ENCODE measurements at places on chromosomes 2 and 18.

DNA sequence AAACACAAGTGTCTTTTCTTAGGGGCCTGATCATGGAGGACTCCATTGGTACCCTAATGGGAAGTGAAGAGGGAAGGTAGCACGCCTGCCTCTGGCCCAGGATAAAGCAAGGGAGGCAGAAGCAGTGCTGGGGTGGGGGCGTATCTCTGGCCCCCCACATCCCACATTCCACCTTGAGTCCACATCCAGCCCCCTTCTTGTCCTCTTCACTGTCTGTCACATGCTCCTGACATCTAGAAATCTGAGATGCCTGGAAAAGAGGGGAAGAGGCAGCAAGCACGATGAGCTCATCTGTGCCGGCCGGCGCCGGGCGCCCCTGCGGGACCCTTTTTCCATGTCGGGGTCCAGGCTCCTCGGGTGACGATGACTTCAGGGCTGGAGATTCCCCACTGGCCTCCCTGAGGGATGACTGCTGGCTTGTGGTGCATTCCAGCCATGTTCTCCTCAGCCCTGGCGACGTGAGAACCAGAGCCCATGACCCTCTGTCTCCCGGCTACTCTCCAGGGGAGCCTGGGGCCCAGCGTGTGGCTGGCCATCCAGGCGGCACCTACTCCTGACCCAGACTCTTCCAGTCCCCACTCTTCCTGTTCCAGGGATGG, 277.5 kb downstream of the DYSF start:
- no peak for DNase-seq

GRCh38 chr2:46334389-46335271, 37.4 kb downstream of the EPAS1 start:
- no peak for DNase-seq

- no peak for DNase-seq
These were observed 29.5 kb upstream of the RBMS1 start for GRCh38 chr2:160522951-160523710.

DNA sequence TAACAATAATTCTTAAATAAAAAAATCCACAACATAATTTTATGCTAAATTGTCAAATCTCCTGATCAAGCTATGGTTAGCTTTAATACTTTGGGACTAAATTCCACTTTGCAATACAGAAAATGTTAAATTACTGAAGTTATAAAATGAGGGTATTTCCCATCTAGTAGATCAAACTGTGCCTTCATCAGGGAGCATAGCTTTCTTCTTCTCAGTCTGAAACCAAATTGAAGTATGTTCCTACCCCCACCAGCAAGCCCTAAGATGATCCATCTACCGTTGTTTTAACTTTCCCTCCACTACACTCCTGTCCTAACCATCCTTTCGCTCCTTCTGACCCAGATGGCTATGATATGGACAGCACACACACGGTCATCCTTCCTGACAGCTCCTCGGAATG, 24.4 kb upstream of the STK17B start:
- no peak for DNase-seq

- DNase-seq: no peak
These were observed 9.9 kb downstream of the EPAS1 start for GRCh38 chr2:46306988-46307655.

GRCh38 chr2:71749671-71750101, 296.3 kb downstream of the DYSF start:
- no peak for DNase-seq

DNA sequence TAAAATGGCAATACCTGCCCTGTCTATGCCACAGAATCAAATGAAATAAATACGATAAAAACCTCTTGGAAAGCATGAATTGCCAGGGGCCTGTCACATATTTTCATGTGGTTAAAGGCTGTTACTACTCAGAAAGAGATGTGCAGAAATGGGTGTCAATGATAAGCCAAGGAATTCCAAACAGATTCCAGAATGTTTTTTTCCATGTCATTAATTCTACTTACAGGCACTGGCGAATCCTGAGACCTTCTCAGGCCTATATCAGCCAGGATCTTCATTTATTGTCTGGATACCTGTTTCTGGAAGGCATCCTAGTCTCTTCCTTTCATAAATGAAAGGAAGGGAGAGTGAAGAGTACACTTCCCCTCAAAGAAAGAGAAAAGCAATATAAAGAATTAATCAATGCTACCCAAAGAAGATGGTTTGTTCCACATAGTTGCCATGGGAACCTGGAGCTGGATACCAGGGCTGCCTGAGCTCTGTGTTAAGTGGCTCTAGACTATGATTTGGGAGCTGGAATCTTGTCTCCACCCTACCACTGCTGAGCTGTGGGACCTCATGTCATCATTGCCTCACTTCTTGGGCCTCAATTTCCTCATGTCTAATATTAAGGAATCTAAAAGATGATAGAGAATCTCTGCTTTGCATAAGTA, 335.1 kb upstream of the SKOR2 start:
- no peak for DNase-seq

GRCh38 chr18:63120620-63121019, 198.9 kb downstream of the BCL2 start:
- no peak for DNase-seq

DNA sequence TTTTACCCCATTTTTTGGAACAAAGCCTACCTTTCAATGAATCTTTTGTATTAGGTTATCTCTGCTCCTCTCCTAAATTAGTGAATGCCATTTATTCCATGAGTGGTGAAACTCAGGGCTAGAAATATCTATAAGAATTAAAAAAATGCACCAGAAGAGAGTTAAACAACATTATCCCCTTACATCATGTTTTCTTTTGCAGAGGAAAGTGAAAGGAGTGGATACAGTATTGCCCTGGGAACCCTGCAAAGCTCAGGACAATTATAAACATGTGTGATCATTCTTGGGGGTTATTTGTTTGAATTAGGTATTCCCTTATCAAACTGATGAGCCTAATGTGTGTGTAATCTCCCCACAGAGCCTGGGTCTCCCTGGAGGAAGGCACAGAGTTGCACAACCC, 559.2 kb downstream of the RNF144A start:
- no peak for DNase-seq

- no peak for DNase-seq
These were observed 326.9 kb downstream of the SLC4A3 start for GRCh38 chr2:219954331-219954730.

- DNase-seq: no peak
These were observed 111.6 kb downstream of the TACR1 start for GRCh38 chr2:75087736-75088135.

GRCh38 chr2:207729465-207729998, 18.1 kb downstream of the CCNYL1 start:
- DNase-seq: no peak

GRCh38 chr2:71728036-71728435, 274.7 kb downstream of the DYSF start:
- DNase-seq: no peak

DNA sequence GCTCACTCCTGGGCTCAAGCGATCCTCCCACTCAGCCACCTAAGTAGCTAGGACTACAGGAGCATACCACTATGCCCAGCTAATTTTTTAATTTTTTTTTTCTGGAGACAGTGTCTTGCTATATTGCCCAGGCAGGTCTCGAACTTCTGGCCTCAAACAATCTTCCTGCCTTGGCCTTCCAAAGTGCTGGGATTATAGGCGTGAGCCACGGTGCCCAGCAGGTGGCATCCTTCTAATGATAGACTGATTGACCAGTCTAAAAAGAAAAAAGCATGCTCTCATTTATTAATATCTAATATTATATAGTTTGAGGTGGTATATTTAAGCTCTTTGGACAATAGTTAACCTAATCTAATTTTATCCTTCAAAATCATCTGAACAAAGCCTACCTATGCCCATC, 198.6 kb downstream of the CAMKMT start:
- no peak for DNase-seq

DNA sequence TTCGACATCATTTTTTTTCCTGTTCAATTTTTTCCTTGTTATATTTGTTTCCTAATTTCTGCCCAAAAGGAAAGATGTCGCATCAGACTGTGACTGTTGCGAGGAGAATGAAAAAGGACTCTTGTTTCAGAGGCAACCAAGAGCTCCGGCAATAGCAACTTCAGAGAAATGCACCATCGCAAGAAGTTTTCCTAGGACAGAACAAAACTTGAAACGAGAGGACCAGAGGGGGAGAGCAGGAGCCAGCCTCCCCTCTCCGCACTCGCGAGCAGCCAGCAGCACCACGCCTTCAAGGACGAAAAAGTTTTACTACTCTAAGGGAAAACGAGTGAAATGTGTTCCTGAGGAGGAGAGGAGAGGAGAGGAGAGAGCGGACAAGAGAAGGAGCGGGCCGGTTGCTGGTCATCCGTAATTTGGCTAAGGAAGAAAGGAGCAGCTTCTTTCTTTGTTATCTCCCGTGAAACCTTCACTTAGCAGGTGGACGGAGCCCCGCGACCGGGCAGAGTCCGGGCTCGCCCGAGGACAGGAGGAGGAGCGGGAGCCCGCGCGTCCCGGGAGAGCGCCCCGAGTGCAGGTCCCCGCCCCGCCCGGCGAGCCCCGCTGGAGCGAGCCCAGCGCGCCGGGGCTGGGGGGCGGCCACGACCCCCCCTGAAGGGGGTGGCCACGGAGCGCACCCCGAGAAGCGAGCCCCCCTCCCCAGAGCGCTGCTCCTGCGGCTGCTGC, 744 bp downstream of the POU3F3 start:
- DNase-seq: no peak

GRCh38 chr18:75344161-75344560, 83.3 kb downstream of the SMIM21 start:
- DNase-seq: no peak

DNA sequence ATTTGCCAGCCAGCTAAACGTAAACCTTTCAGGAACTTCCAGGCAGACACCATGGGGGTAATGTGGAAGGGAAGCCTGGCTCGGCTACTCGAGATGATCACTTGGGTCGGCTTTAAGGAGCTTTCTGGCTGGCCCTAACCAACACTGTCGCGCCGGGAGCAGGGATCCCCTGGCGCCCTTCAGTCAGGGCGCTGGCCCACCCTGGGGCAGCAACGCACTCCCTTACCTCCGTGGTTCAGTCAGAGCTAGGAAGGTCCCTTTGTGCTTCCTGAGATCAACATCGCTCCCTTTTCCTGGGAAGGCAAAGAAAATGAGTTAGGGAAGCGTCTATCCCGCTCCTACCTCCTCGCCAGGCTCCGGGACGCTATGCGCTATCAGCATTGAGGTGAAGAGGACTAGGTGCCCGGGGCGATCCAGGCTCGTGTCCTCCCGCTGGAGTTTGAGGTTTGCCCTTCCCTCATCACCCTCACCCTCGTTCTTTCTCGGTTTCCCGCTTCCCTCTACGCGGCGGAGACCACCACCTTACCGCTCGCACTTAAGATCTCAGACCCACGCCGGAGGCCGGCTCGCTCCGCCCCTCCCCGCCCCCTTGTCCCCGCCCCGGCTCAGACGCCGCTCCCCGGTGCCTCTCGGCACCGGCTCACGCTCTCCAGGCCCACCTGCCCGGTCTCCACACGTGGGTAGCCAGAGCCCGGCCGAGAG, 449 bp upstream of the ATRAID start:
- DNase-seq: no peak
